ENCODE measurements at places on chromosomes 6 and 20.

- no peak for DNase-seq
Measured at GRCh38 chr6:163337958-163338357, 76.6 kb upstream of the QKI start.

DNA sequence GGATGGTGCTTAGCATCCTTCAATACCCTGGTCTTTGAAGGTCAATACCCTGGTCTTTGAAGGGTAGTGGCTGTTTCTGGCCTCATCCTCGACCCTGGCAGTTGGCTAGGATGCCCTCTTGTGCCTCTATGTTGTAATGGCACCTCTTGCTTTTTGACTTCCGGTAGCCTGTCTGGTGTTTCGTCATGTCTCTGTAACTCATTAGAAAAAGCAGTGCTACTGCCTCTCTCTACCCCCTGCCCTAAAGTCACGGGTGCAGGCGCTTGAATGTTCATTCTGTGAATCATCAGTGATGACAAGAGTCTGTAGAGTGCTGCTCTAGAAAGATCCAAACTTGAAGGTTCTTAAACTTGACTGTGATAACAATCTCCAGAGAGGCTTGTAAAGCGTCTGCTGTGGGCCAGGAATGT lies 28.3 kb downstream of the RSPO4 start:
- DNase-seq: no peak

GRCh38 chr6:121597654-121598053 lies 162.2 kb downstream of the GJA1 start:
- DNase-seq: no peak

GRCh38 chr6:104381907-104382306 lies 477.8 kb downstream of the HACE1 start:
- DNase-seq: no peak

DNA sequence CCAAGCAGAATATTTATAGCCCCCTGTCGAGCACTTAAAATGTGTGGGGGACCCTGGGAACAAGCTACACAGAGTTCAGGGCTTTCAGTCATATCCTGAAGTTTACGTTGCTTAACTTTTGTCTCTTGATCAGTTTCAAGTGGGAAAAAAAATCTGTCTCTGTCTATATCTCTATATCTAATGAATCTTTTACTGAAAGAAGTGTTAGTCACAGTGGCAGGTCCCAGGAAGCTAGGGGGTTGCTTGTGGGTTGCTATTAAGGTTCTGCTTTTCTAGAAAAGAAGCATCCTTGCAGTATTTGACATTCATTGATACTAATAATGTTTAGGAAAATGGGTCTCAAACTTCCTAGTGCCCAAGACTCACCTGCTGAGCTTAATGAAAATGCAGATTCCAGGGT lies 76.7 kb upstream of the CLDN20 start:
- no peak for DNase-seq

Measured in brain pericyte (primary cell).